Choroid plexus epithelial cell (primary cell): ENCODE measurements at places on chromosomes 11 and 22.

- peak; percentile 46 for DNase-seq
Observed at GRCh38 chr22:17366830-17367229, 2.4 kb upstream of the CECR2 start.

GRCh38 chr11:5367448-5368074, 16.1 kb upstream of the OR51M1 start:
- DNase-seq: peak; percentile 77

DNA sequence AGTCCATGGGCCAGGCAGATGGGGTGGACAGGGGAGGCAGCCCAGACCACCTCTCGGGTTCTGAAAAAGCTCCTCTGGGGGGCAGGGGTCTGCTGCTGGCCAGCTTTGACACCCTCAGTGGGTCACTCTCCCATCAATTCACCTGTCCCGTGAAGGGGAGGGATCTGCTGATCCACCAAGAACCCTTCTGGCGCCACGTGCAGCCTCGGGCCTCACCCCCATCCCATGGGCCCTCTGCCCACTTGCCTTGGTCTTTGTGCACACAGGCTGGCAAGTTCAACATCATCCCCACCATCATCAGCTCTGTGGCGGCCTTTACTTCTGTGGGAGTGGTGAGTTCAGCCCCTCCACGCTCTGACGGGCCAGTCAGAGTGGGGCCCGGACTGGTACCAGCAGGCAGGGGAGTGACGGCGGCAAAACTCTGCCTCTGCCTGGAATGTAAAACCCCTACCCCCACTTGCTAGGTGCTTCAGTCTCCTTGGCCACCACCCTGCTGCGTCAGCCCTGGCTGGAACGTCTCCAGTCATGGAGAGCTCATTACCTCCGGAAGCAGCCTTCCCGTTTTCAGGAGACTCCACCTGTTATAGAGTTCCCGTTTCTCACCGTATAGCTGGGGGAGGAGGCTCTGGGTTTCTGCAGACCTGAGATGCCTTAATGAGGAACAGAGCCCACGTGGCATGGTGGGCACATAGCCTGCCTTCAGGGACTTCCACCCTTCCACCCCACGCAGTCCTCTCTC, 12.7 kb downstream of the PRG3 start:
- no peak for DNase-seq

GRCh38 chr11:119341222-119342022, 739 bp upstream of the C1QTNF5 start:
- DNase-seq: no peak

- DNase-seq: no peak
Observed at GRCh38 chr22:38172832-38173640, 8.6 kb downstream of the PLA2G6 start.
